Cortex of kidney (tissue), 1 donor: ENCODE measurements at places on chromosomes 5 and 9.

DNA sequence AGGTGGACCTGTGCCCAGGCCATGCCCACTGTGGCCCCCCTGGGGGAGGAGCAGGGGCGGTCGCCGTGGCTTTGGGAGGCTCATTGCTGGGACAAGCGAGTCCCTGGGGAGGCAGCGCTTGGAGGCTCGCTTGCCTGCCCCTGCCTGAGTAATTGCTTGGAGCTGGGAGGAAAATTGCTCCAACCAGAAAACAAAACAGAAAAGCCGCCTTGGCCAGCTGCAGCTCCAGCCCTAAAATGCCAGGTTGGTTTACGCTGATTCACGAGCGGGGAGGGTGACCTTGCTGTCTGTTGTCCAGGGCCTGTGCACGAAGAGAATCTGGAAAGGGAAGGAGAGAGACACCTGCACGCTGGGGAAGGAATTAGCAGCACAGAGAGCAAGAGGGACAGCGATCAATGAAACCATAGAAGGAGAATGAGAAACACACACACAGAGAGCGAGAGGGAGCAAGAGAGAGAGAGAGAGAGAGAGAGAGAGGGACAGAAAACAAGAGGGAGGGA is 25.3 kb downstream of the NTNG2 start:
- DNase-seq, result no peak

DNA sequence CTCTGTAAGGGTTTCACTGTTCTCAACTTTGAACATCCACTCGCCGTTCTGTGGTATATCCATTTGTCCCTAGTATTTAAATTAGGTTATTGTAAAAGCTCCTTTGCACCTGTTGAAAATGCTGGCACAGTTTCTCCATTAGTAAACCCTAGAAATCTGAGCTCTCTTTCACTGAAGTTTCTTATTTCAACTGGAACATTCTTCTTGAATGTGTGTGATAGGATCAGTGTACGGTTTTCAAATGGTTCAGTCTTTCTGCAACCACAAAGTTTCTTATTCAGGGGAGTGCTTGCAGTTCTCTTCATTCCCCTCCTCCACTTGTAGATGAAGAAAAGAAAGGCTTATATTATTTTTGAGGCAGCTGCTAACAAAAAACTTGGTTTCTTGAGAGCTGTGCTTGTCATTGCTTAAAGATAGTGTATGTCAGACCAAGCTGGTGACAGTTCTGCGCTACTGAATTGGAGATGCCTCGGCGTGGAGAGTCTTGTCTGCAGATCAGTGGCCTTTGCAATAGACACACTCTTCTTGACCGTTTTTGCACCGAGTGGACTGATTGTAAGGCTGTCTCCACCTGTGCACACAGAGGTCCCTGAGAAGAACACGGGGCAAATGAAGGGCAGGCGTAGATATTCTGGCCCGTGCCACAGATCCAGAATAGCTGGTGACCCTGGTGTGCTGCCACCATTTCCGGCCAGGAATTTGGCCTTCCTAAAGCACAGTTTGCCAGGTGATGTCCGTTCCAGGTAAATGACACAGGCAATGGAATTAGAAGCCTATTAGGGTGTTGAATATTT is 102.2 kb downstream of the TRIO start:
- DNase-seq, result no peak

DNA sequence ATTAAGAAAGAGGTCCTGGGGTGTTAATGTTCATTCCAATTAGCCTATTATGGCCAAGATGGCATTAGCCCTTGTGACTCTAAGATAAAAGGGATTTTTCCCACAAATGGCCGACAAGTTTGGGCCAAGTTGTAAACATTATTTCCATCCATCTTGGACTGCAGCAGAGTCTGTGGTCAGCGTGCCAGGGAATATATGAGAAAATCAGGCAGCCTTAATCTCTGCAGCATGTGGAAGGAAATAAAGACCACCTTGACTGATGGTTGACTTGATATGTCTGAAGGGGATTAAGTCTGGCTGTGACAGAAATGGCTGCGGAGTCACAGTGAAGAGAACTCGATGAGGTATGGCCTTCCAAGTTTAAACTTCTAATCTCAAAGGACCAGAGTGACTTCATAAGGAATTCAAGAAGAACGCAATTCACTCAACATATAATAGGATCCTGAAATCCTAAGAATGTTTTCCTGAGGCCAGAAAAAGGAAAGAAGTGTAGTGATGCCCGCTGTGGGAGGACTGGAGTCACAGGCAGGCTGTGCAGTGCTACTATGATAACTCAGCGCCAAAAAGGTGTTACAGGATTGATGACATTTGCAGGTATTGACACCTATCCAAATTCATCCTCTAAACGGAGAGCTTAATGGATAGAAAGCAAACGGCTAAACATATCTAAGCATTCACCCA is 287.1 kb downstream of the SEC61B start:
- DNase-seq, result no peak

DNA sequence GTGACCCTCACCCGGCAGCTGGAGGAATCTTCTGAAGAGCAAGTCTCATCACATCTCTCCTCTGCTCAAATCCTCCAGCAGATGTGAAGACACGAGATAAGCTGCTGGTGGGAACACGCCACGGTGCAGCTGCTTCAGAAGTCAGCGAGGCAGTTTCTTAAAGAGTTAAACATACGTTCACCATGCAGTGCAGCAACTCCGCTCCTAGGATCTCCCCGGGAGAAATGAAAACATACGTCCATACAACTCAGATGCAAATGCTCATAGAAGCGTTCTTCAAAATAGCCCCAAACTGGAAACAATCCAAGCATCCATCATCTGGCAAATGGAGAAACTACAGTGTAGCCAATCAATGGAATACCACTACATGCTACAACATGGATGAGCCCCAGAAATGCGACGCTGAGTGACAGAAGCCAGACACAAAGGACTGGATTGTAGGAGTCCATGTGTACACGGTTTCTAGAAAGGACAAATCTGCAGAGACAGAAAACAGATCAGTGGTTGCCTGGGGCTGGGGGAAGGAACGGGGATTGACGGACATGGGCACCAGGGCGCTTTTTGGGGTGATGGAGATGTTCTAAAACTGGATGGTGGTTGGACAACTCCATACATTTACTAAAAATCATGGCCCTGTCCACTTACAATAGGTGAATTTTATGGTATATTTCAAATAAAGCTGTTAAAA is 150.6 kb downstream of the COL23A1 start:
- no peak for DNase-seq

DNA sequence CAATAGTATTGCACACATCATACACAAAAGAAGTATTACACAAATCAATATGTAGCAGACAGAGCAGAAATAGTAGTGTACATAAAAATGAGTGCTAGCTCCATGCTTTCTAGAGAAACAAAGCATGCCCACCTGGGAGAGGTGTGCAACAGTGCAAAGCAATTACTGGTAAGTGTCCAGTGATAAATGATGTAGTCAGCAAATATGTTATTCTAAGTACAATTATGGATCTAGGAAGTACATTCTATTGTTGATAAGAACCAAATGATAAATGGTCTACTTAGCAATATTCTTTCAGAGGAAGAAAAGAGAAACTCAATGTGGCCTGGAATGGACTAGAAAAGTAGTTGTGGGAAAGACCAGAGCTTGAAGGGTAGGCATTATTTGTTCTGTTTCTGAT is 188.6 kb downstream of the HINT1 start:
- DNase-seq, result no peak

GRCh38 chr5:172364773-172365172 is 81.2 kb upstream of the UBTD2 start:
- no peak for DNase-seq

DNA sequence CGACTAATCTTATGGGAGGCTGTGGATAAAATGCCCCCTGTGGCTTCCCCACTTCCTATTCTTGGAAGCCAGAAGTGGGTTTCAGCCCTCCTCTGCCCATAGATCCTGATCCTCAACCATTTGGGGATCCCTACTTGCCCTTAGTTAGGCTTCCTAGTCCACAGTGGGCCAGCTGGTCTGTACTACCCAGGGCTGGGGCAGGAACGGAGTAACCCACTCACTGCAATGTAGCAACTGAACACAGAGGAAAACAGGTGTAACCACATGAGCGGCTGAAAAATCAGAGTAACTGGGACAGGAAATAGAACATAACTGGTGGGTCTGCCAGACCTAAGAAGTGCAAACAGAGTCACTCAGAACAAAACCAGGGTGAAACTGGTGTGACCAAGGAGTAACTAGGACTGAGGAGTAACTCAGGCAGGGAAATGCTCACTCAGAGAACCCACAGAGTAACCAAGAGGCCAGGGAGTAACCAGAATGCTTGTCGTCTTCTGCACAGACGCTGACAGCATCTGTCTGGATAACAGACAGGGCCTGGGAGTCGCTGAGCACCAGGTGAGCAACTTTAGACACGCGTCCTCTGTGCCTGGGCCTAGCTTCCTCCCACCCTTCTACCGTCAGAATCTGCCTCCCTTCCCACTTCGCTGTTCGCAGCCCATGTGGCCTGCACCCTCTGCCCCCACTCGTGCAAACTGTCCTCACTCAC is 1.0 kb downstream of the AQP3 start:
- no peak for DNase-seq

DNA sequence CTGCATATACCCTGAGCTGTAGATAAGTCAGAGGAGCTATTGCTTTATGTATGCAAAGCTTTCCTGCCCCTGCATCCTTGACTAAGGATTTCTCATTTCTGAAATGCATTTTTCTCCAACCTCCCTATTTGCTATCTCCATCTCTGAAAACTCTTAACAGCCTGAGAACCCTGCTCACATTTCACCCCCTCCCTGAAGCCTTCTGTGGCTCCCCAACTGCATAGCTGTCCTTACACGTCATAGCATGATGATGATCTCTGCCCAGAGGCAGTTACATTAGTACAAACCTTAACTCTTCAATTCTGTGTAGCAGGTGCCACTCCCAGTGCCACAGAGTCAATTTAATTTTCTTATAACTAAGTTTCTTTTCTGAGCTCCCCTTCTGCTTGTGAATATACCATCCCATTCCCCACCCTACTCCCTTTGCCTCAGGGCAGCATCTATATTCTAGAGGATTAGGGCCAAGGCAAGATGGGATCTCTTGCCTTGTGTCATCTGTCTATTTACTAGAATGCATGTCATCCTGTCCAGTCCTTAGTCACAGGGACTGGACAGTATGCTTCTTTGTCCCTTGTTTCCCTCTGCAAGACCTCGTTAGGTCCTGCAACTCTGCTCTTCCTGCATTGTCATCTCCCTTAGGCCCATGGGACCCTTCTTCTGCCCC is 149.7 kb upstream of the SPRY4 start:
- DNase-seq, result no peak

DNA sequence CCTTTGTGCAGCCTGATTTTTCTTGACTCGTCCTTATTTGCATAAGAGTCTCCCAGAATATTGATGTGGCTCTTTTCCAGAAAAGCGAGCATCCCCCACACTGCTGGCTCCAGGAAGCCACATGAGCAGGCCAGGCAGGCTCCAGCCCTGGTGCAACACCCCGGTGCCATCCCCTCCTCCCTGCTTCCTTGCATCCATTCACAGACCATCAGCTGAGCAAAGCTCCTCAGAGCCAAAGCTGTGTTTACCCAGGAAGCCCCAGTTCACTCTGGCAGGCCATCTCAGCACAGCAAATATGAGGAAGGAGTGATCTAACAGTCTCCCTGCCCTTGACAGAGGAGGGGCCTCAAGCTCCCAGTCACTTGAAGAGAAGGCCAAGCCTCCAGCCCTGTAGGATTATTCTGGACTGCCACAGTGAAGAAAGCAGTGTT is 34.4 kb downstream of the INSYN2B start:
- no peak for DNase-seq

GRCh38 chr9:72554221-72554641 is 32.8 kb downstream of the TMC1 start:
- no peak for DNase-seq

DNA sequence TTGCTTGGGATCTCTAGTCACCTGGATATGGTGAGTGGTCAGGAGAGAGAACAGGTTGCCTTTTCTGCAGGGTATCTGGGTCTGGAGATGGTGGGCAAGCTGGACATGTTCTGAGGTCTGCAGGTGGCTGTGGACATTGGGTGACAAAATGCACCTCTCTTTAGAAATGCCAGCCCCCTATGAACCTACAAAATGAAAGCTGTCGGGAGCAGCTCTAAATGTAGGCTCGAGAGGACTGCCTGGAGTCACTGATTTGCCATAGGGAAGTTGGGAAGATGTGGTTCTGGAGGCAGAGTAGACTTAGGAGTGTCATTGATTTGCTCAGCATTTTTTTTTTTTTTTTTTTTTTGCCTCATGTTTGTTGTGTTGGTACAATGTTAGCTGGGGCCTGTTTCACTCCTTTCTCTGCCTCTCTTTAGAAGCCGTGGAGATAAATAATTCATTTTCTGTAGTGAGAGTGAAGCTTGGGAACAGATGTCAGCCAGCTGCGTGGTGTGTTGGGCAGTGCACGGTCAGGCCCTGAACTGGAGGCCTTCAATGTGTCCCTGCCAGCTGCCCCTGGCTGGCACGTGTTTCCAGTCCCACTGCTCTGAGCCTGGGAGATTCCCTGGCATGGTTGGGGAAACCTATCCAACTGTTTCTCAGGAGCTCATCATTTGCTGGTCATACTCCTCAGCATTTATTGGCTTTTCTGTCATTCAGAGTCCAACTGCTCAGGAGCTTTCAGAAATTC is 5.4 kb downstream of the RGS3 start:
- no peak for DNase-seq

DNA sequence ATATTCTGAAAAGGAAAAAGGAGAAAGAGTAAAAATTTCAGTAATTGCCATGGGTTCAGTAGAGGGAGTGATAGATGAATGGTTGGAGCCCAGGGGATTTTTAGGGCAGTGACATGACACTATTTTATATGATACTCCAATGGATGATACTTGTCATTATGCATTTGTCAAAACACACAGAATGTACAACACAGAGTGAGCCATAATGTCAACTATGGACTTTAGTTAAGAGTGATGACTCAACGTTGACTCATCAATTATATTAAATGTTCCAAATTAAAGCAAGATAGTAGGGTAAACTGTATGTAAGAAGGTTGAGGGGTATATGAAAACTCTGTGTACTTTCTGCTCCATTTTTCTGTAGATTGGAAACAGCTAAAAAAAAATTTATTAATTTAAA is 586.4 kb downstream of the TAF11L14 start:
- no peak for DNase-seq
